ENCODE measurements at places on chromosomes 12 and 14.

- no peak for DNase-seq
Observed at GRCh38 chr12:45217846-45218245, 2.0 kb downstream of the ANO6 start.

DNA sequence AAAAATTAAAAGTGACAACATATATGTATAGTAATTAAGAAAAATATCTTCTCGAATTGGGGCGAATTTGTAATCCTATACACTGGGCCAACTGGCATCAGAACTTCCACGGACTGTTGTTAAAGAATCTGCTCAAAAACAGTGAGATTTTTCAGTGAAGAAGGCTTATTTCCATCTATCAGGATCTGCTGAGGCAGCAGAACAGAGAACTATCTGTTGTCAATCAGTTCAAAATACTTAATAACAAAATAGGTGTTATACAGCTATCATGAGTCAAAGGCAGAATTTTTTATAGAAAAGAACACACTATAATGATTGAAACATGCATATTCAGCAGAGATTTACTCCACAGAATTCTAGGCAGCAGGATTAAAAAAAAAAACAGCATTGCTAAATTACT lies 41.9 kb downstream of the IFNG-AS1 start:
- no peak for DNase-seq

GRCh38 chr12:39581592-39581991 lies 38.0 kb downstream of the ABCD2 start:
- DNase-seq = no peak

- no peak for DNase-seq
Observed at GRCh38 chr12:26338586-26339572, 143.5 kb downstream of the SSPN start.

DNA sequence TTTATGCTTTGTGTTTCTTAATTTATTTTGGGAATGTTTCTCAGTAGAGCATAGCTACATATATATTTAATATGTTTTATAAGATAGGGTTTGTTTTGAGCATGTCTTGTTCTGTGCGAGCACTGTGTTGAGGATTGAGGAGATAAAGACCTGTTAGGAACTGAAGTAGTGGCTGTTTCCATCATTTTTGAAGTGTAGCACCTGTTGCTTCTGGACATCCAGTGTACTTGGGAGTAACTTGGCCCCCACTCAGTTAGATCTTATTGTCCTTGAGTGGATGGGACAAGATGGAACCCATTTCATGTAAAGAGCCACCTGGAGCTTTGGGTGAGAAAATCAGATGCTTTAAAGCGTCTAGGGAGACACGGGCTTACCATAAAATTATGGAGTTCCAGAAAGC lies 8.7 kb downstream of the PPP2R5C start:
- no peak for DNase-seq

DNA sequence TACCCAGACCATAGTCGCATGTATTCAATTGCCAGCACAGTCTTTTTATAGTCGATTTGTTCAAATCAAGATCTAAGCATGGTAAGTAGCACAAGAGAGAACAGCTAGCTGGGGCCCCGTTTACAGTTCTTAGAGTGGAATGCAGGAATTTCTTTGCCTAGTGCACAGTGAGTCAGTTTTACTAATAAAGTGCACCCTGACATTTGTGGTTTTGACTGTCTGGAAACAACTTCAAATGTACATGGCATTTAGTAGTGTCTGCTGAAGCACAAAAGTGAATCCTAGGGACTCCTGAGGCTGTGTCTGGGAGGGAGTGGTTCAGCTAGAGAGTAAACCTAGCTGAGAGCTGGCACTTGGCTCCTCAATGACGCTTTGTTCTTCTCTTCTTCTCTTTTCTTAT lies 64.9 kb downstream of the TMX1 start:
- no peak for DNase-seq

GRCh38 chr12:32272465-32272864 lies 126.9 kb upstream of the FGD4 start:
- no peak for DNase-seq

DNA sequence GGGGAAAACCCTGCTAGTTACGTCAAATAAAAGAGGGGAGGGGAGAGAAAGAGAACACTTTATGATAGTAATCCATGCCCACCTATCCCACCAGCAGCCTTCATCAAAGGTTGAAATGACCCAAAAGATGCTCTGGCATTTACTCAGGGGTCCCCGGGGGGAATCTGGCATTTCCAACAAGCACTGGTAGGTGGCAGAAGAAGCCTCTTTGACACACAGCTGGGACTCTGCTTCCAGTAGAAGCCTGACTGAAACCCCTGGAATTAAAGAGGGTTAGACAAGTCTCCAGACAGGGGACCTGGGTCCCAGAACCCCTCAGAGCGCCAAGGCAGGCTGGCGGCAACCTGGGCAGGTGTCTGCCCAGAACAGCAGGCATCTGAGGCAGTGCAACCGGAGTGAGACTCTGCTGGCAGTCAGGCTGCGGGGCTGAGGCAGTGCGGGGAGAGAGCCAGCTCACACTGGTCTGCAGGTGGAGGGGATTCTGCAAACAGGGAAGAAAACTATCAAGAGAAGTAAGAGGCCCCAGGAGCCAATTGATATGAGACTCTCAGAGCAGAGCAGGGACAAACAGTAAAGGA lies 85.0 kb upstream of the CAPRIN2 start:
- DNase-seq = no peak

DNA sequence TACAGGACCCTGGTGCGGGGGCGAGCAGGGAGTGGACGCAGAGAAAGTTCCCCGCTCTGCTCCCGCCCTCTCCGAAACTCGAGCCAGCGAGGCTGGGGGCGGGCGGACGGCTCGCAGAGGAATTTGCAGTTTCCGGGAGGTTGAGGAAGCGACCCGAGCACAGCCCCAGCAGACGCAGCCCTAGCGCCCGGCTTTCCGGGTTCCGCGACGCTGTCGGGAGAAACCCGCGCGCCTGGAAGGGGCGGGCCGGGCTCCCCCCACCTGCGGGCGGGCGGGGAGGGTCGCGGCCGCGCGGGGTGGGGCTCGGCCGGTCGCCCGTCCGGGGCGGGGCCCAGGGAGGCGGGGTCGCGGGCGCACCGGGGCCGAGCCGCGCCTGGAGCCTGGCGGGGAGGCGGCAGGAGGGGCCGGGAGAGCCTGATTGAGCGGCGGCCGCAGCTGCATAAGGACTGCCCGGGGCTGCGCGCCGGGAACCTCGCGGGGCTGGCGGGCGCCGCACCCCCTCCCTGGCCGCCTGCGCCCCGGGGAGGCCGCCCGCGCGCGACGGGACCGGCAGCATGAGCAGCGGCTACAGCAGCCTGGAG lies at the start of gene RASSF3:
Gene RASSF3, plus strand, starts transcription at position 417 of the 581 bp plus-strand sequence. Its CDS starts 138 bp downstream, at position 555.
- DNase-seq = no peak

DNA sequence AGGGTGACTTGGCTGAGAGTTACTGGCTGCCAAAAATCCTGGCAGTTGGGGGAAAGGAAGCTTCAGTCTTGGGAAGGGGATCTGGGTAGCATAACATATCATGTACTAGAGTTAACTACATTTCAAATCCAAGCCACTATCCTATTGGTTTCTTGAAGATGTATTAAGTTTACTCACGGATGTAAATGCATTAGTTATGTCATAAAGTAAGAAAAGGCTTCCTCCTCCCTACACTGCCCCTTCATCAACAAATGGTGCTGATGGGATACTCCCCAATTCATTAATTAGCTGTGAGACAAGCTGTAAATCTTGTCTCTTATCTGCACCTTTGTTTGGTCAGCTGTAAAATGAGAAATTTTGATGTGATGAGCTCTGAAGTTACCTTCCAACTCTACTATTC lies 150.1 kb upstream of the SOX5 start:
- no peak for DNase-seq

Measured in cortex of kidney (tissue), 1 donor.